ENCODE measurements at places on chromosomes 7 and 10.

DNA sequence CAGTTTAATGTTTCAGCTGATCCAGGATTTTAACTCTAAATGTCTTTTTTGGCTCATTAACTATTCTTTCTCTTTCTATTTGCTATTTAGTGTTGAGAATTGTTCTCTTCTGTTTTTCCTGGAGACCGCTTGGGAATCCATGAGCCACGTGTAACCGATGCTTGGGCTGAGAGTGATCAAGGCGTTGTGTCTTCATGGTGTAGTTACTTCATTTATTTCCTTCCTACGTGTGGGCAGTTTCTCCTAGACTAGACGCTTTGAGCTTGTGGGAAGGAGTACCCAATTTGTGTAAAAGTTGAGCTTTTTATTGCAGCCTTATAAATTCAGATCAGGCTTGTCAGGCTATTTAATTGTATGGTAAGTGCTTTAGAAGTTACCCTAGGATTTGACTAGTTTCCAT, 2.9 kb downstream of the EIF3B start:
- DNase-seq = no peak

- no peak for DNase-seq
Measured at GRCh38 chr10:74333174-74333573, 182.2 kb downstream of the ADK start.

DNA sequence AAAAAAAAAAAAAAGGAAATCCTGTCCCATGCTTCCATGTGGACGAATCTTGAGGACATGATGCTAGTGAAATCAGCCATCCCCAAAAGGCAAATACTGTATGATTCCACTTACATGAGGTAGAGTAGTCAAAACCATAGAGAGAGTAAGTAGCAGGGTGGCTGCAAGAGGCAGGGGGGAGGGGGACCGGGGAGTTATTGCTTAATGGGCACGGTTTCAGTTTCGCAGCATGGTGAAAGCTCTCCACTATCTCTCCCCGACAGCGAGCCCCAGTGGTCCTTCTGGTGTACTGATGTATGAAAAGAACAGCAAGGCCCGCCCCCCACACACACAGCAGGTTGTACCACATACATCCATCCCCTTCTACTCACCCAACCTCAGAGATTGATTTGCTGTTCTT, 32.8 kb downstream of the NOD1 start:
- DNase-seq = no peak

DNA sequence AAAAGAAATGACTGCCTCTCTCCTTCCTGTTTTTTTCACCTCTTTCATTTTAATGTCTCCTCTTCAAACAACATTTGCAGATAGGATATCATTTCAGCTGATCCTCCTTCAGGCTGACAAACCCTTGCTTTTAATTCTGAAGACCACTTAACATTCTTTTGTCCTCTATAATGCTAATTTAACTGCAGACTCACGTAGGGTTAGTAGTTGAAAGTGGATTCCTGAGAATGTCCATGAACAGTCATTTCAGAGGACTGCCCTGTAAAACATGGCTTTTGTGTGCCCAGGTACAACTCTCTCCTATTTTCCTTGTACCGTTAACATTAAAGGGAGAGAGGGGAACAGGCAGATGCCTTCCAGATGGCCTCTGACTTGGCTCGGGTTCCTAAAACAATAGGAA, 524.4 kb downstream of the SDK1 start:
- no peak for DNase-seq

GRCh38 chr10:1009071-1009494, 16.6 kb downstream of the IDI2 start:
- DNase-seq = no peak

Data from hematopoietic multipotent progenitor cell treated with erythropoietin and hydrocortisone succinate and interleukin-3 and kit ligand, for 17 days (in vitro differentiated cells).